ENCODE measurements at places on chromosomes 4 and X.

GRCh38 chrX:74262452-74263209, 41.3 kb upstream of the ZCCHC13 start:
- DNase-seq, result no peak

DNA sequence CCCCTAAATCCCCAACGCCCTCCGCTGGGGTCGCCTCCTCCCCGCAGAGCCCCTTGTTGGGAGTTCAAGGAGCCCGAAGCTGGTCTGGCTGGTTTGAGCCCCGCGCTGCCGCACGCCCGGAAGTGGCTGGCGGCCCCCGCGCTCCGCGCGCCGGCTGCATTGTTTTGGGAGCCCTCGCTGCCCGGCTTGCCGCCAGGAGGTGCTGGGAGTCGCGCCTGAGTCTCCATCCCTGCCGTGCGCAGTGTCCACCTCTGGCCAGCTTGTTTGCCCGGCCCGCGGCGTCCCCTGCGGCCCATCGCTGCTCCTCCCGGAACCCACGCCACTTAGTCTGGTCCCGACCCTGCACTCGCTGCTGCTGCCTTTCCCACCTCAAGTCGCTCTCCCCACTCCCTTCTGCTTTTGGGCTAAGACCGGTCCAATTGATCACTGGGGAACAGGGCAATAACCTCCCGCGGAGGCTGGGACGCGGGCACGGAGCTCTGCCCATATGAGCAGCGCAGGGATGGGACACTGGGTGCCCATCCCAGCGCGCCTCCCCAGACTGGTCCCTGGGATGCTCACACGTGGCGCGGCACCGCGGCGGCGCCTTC, 2.2 kb upstream of the SFRP2 start:
- DNase-seq, result no peak

DNA sequence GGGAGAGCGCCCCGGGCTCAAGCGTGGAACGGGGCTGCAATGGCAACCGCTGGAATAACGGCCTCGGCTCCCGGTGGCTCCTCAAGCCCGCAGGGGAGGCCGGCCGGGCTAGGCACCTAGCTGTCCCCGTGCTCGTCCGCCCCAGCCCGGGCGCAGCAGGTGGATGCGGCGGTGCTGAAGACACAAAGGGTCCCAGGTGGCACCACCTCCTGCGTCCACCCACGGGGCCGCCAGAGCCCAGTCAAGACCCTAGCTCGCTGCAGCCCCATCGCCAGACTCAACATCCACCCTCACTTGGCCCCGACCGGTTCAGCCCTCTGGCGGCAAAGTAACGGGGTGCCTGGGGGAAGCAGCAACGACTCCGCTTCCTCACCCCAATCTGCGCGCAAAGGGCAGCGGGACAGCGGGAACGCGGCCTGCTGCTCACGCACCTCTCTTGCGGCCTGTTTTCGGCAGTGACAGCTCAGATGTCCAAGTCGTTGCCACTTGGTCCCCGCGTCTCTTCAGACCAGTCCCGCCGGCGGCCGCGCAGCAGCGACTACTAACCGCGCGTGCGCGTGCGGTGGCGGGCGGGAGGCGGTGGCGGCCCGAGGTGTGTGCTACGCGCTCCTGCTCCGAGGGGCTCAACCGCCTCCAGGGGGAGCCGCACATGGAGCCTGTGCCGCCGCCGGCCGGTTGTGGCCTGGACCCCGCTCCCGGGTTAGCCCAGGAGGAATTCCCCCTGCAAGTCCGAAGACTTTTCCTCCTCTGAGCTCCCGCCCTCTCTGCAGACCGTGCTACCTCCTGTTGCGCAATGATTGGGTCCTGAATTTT, at the start of gene CLGN:
CLGN (minus strand) TSS at position 543 of the 813 bp plus-strand sequence. CDS start 14,570 bp downstream, outside the sequence.
- peak; percentile 86 for DNase-seq

DNA sequence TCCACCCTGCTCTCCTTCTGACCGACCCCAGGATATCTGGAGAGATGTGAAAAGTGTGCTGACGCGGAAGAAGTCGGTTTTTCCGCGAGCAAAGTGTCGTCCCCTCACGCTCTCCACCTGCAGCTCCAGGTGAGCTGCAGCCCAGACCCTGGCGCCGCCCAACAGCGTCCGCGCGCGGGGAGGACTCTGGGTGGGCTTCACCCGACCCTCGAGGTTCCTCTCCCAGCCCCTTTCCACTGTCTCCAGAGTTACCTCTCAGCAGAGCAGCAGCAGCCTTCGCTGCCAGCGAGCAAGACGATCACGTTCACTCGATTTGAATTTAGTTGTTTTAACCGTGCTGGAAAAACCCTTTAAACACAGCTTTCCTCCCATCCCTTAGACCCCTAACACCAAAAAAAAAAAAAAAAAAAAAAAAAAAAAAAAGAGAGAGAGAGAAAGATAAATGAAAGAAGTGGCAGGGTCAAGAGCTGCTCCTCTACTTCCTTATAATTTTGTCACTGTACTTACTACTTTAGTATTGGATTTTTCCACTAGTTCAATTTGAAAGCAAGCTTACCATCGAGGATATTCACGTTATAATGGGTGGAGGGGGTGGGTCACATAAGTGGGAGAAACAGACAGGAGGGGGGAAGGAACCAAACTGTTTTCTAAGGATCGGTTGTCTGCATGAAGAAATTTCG, 758 bp upstream of the NR3C2 start:
- DNase-seq, result no peak

GRCh38 chr4:163380703-163381102, 37.0 kb downstream of the NPY5R start:
- DNase-seq, result no peak

- DNase-seq, result no peak
These were observed 23.1 kb upstream of the CAMK2D start for GRCh38 chr4:113784497-113785250.

DNA sequence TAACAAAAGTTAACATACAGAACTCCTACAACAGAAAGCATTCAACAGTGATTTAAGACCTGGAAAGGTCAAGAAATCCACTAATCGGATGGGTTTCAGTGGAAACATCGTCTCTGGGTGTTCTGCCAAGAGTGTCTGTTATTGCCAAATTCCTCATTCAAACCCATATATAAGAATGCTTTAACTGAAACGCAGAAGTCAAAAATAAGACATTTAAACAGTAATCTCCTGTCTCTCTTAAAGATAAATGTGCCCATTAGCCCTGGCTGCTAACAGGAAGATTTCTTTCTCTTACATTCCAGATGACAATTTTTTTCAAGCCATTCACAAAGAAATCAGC, 31.5 kb downstream of the DCTD start:
- no peak for DNase-seq

DNA sequence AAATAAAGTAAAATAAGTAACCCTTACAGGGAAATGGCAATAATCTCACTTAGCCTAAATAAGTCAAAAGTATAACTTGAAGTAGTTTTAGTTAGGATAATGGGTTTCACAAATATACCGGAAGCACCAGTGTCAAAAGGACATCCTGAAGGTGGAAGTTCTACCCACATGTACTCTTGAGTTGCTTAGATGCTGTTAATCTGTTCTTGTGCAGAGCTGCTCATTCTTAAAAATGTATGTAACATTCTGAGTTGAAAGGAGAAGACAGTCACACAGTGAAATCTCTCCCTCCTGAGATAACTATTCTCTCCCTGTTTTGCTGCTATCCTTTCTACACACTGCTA, 11.2 kb upstream of the CCNG2 start:
- DNase-seq, result no peak

DNA sequence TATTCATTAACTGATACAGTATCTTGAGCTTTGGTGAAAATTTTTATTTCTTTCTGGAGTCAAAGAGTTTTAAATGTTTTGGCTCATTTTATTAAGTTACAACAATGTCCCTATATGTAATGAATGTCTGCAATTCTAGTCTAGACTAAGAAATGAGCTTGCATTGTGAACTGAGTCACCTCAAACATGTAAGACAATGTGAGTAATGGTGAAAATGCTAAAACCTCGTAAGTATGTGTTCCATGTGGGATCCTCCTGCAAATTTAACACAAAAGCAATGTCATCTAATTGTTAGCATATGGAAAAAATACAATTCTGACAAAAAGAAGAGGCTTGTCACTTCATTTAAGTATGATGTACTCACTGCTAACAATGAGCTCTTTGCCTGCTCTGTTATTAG, 480.5 kb upstream of the FSTL5 start:
- no peak for DNase-seq

DNA sequence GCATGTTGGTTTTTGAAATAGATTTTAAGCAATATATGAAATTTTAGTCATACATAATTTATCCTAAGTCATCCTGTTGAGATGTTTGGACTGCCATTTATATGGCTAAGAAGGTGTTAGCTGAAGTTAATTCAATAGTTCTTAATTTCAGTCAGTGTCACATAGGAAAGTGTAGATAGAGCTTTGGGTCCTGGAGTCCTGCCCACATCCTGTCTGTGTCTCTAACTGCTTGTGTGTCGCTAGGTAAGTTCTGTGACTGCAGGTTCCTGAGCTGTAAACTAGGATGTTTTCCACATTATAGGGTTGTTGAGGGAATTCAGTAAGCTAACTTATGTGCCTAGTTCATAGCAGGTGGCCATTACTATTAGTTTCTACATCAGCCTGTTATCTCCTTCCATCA, 20.7 kb downstream of the OFD1 start:
- no peak for DNase-seq

- DNase-seq, result no peak
These were observed 360.0 kb downstream of the CHIC1 start for GRCh38 chrX:73922856-73923455.

DNA sequence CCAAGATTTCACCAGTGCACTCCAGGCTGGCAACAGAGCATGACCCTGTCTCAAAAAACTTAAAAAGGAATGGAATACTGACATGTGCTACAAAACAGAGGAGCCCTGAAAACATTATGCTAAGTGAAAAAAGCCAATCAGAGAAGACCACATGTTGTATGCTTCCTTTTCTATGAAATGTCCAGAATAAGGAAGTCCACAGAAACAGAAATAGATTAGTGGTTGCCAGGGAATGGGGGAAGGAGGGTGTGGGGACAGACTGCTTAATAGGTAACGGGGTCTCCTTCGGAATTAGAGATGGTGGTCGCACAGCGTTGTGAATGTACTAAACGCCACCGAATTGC, 30.1 kb upstream of the KIAA0232 start:
- no peak for DNase-seq

DNA sequence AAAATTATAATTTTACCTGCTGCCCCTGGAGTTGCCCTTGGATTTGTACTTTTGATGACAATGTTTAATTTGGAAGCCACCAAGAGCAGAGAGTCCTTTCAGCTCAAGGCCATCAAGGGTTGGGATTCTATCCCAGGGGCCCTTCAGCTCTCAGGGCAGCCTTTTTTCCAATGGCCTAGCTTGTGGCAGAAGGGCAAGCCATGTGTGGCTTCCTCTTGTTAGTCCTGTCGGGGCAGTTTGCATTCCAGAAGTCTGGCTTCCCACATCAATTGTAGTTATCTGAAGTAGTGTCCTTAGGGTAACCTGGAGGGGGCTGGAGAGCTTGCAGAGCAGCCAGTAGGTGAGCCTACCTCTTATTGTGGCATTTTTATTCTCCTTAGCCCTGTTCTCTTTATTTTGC, 569.4 kb downstream of the TRAM1L1 start:
- no peak for DNase-seq

- DNase-seq, result no peak
These were observed 12.5 kb upstream of the KLF8 start for GRCh38 chrX:56219700-56220099.

GRCh38 chrX:78517124-78517523, 142.0 kb downstream of the RTL3 start:
- DNase-seq, result no peak

GRCh38 chr4:4694296-4694772, 152.5 kb upstream of the STX18 start:
- peak; percentile 55 for DNase-seq

DNA sequence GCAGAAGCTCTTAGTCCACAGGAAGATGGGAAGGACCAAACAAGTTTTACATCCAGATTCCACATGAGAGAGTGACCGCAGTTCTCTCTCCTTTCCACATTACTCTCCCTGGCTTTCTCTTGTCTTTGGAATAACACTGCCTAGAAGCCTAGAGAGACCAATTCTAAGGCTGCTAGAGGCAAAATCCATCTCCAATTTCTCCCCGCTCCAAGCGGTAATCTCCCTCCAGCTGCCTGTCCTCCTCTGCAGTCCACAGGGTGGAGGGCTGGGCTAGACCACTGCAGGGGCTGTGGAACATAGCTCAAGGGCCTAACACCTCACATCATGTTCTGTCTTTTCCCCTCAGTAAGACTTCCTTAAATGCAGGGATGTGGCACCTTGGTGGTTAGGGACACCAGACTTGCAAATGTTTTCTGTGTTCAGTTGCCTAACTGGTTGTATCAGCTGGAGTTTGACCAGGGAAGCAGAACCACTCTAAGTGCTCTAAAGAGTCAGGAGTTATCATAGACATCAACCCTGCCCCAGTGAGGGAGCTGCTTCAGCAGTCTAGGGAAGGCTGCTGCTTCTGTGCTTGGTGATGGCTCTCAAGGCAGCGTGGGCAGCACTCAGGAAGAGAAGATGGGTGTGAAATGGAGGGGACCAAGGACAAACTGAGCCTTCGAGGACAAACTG, 423.1 kb downstream of the BCOR start:
- DNase-seq, result no peak

DNA sequence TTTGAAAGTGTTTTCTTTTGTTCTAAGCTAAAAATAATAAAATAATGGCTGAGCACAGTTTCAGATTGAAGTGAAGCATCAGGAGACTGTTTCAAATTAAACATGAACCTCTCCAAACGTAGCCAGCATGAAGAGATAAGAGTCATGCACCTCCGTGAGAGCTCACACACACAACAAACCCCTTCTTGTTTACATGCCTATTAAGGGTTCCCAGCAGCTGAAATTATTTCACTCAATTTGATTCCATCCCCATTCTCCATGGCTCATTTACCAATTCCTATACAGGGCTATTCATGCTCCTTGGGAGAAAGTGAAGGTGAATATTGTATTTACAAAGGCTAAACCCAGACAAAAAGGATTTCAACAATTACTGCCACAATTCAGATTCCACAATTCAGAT, 954.1 kb upstream of the INTU start:
- no peak for DNase-seq

DNA sequence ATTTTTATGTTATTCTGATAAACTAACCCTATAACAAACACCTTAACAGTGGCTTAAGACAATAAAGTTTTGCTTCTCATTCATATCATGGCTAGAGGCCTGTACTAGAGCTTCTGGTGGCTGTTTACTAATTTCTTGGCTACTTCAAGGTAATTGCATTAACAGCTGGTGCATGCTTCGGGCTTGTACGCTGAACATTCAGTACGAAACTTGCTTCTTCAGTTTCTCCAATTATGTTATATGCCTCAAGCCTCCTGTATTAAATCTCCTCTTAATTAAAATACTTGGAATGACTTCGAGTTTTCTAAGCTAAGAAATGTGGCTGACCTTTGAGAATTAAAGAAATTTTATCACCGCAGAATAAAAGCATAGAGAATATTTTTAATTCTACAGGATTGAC, 138.9 kb upstream of the TRAM1L1 start:
- DNase-seq, result no peak

DNA sequence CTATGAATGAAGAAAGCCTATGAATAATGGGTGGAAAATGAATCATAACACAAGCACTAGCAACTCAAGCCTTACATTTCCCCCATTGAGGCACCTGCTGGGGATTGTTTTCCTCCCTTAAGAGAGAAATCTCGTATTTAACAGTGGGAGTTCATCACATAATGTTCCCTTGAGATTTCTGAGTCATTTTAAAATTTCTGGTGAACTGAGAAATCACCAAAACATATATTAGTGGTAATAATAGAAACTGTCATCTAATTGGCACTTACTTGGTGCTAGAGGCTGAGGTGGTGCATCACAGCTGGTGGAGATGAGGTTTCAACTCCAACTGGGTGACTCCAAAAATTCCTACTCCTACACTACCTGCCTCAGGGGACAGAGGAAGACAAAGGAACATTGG, 561.3 kb upstream of the LCORL start:
- DNase-seq, result no peak
